ENCODE measurements at places on chromosomes 4 and X.

DNA sequence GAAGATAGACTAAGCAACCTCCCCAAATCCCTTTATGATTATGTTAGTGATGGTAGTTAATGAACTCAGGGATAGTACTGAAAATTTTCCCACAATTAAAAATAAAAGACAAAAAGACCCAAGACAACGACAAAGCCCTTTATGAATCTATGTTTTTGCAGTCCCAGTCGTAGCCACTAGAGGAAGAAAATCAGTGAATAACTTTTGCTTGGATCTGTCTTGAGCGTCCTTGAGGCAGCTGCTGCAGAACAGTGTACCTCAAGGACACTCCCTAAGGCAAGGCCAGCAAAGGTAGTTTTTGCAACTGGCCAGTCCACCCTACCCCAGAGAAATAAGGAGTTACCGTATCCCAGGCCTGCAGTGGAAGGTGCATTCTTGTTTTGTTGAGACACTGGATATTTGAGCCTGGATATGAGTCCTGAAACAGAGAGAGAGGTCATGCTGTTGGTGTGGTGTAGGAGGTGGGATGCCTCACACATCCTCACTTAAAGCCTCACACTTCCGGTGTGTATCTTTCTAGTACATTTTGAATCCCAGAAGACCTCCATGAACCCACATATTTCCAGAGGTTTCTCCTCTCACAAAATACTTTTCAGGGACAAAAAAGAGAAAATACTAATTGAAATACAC, 8.7 kb upstream of the TIMM8A start:
- DNase-seq = peak; percentile 2

DNA sequence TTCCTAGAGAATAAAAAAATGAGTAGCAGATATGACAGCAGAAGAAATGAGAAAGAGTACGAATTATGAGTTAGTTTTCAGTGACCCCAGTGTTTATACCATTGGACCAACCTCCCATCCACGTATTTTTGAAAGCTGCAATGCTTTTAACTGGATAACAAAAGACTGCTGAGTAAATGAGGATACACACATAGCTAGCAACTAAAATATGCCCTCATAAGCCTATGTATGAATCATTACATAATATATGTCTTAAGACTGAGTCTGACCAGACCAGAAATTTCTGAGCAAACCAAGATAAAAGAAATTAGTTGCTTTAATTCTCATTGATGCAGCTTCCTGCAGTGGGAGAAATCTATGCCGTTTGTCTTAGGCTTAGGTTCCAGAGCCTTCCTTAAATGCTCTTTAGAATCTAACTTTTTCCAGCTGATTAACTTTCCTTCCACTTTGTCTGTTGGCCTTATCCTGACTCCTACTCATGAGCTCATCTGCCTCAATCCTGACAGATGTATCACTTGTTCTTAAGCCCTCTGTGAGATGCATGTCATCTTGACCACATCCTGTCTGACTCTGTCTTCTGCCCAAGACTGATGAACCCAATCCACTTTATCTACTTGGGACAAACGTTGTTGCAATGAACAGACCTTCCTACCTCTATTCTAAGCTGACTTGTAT, 301.4 kb upstream of the AADAT start:
- peak; percentile 70 for DNase-seq

DNA sequence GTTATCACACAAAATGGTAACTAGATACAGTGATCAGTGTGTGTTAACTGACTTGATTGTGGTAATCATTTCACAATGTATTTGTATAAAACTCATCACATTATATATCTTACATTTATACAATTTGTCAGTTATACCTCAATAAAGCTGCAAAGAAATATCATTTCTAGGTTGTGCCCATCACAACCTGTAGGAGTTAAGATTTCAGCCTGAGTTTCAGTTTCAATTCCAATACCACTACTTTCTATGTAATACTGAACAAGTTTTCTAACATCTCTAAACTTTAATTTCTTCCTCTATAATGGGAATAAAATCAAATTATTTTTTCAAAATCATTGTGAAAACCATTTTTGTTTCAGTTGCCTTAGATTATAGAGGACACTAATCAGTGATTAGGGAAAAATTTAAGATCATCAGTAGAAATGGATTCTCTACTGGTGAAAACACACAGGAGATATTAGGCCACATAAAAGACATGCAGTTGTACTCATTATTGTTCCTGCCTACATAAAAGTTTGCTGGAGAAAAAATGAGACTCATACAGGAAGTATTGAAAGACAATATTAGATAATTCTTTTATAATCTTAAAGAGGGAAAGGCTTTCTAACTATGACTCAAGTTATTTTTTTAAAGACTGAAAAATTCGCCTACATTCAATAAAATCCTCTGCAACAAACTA, 18.4 kb upstream of the TBC1D1 start:
- no peak for DNase-seq

- DNase-seq = no peak
These were observed 28.0 kb upstream of the ZNF280C start for GRCh38 chrX:130296743-130297142.

DNA sequence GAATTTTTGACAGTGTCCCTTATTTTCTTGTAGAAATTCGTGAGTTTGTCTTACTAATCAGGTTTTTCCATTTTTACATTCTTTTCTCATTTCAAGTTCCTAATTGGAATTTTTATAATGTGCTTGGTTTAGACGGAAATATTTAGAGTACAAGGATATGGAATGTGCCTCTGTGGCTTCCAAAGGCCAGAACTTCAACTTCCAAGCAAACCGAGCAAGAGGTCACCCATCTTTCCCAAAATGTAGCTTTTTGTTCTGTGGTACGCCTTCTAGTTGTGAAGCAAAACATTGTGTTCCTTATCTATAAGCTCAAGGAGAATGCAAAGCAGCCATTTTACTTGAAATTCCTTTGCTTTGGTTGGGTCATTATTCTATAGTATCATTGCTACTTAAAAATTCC, 212.8 kb upstream of the PACRGL start:
- peak; percentile 36 for DNase-seq

GRCh38 chr4:110516106-110516922, 40.4 kb downstream of the ENPEP start:
- DNase-seq = peak; percentile 44

- peak; percentile 11 for DNase-seq
These were observed at the start of gene FSTL5 for GRCh38 chr4:162163892-162164759. Gene FSTL5 (minus strand): TSS chr4:162164000. CDS start chr4:162111396, 52,604 bp downstream.

- no peak for DNase-seq
These were observed 11.5 kb upstream of the HOPX start for GRCh38 chr4:56692576-56692975.

GRCh38 chrX:100405424-100405823, 4.6 kb downstream of the PCDH19 start:
- no peak for DNase-seq

- peak; percentile 99 for DNase-seq
These were observed 52.1 kb downstream of the PDGFRA start for GRCh38 chr4:54281054-54281766.
